ENCODE measurements at places on chromosomes 11 and 22.

DNA sequence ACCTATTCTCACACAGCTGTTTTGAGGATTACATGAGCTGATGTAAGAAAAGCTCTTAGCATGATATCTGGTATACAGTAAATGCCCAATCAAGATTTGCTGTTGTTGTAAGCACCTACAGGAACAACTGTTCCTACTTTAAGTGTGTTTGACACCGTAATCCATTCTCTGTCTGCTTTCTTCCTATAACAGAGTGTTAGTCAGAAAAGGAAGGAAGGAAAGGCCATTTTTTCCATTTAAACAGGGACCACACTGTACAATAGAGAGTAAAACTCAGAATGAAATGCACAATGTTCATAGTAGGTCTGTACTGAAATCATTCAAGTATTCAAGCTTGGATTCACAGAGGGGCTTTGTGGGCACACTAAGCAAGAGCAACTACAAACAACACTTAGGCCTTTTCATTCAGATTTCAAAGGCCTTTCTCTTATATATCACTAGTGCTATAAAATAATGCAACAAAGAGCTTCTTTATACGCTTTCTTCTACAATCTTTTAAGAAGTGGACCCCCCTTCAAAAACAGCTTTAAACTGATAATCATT is 21.5 kb downstream of the MTCH2 start:
- H3K36me3 ChIP-seq: peaks cover 44% of the 10 kb centered on the region
- no peak overlapping the region for H3K4me3 ChIP-seq
- no peak overlapping the region for H3K27ac ChIP-seq
- no peaks in the 10 kb centered on the region for H3K27me3 ChIP-seq

GRCh38 chr11:122666743-122667142 is 11.2 kb downstream of the UBASH3B start:
- peaks cover 19% of the 10 kb centered on the region for H3K27me3 ChIP-seq
- peaks cover 17% of the 10 kb centered on the region for H3K36me3 ChIP-seq
- H3K4me1 ChIP-seq: peaks cover 7% of the 10 kb centered on the region
- H3K27ac ChIP-seq: no peak overlapping the region

DNA sequence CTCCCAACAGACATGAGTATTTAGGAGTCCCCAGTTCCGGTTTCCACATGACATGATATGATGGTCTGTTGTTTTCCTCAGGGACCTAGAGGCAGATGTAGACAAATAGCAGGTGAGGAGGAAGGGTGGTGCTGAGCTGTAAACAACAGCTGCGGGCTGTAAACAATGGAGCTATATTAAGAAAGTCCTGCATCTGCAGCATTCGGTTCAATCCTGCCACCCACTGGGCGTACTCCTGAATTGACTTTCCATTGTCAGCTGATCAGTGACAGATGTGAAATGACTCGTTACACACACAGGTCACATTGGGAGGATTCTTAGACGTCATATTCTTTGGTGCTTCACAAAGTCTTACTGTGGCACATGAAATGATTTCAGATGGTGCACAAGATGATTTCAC is 26.8 kb upstream of the RAG1 start:
- H3K27me3 ChIP-seq: peaks cover 47% of the 10 kb centered on the region
- H3K36me3 ChIP-seq: no peaks in the 10 kb centered on the region
- ATAC-seq: peak; percentile 55
- no peaks in the 10 kb centered on the region for H3K4me1 ChIP-seq
- H3K27ac ChIP-seq: no peak overlapping the region

GRCh38 chr11:695288-695537 is 191 bp upstream of the DEAF1 start:
- H3K27me3 ChIP-seq: no peaks in the 10 kb centered on the region
- H3K4me1 ChIP-seq: peaks cover 52% of the 10 kb centered on the region
- ATAC-seq: no peak
- no peaks in the 10 kb centered on the region for H3K36me3 ChIP-seq
- H3K27ac ChIP-seq: peak overlapping the region; percentile 100

DNA sequence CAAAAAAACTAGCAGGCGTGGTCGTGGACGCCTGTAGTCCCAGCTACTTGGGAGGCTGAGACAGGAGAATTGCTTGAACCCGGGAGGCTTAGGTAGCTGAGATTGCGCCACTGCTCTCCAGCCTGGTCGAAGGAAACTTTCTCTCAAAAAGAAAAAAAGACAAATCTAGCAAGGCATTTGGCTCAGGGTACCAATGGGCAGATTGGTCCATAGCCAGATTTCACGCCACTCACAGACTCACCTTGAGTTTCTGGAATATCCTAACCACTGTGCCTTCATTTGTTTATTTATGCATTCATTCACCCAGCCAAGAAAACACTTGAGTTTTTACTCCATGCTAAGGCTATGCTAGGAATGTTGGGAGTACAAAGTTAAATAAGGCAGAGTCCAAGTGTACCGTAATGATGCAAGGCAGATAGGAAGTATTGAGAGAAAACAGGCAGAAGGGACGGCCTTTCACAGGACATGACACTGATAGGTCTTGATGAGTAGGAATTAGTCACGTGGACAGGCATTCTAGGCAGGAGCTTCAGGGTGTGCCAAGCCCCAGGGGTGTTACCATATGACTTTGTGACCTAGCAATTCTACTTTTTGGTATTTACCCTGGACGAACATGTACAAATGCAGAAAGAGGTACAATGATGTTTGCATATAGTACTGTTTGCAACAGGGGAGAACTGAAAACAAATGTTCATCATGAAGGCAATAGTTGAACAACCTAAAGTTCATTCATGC is 3.0 kb upstream of the PACSIN3 start:
- no peak overlapping the region for H3K4me3 ChIP-seq
- no peaks in the 10 kb centered on the region for H3K36me3 ChIP-seq
- peaks cover 29% of the 10 kb centered on the region for H3K27me3 ChIP-seq
- H3K27ac ChIP-seq: no peak overlapping the region
- H3K4me1 ChIP-seq: peaks cover 13% of the 10 kb centered on the region

GRCh38 chr11:134196756-134197155 is 27.0 kb downstream of the NCAPD3 start:
- no peaks in the 10 kb centered on the region for H3K27me3 ChIP-seq
- no peak overlapping the region for H3K27ac ChIP-seq
- H3K4me3 ChIP-seq: no peak overlapping the region
- no peak for ATAC-seq

GRCh38 chr22:36027935-36028645 is 534 bp downstream of the RBFOX2 start:
- ATAC-seq: peak; percentile 42
- H3K27me3 ChIP-seq: peaks cover 92% of the 10 kb centered on the region
- H3K4me1 ChIP-seq: peaks cover 13% of the 10 kb centered on the region

DNA sequence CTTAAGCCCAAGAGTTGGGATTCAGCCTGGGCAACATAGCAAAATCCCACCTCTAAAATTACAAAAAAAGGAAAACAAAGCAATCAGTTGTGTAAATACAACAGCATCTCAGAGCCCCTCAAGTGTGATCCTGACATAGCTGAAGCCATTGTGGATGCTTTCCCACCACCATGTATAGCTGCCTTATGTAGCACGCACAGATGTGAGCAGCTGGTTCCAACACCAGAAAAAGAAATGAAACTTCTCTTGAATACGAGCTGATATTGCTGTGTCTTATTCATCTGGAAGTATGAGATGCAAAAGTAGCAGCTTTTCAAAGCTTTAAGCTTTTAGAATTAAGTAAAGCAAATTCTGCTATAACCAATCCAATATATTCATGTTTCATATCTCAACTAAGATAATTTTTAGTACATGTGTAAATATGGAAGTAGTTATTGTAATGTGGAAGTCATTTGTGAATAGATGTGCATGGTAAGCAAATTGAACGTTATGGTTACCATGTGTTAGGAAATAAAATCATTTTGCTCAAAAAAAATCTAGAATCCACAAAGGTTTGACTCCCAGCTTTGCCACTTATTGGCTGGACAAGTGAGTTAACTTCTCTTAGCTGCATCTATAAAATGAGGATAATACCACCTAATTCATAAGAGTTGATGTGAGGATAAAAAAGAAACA is 63.2 kb downstream of the SGSM3 start:
- no peaks in the 10 kb centered on the region for H3K27me3 ChIP-seq
- H3K4me3 ChIP-seq: no peak overlapping the region
- H3K4me1 ChIP-seq: peaks cover 82% of the 10 kb centered on the region
- peak overlapping the region; percentile 76 for H3K27ac ChIP-seq
- ATAC-seq: no peak

GRCh38 chr22:44286646-44287045 is 26.1 kb downstream of the SHISAL1 start:
- H3K4me1 ChIP-seq: peaks cover under 1% of the 10 kb centered on the region
- H3K27me3 ChIP-seq: peaks cover 71% of the 10 kb centered on the region
- no peak overlapping the region for H3K27ac ChIP-seq
- no peak for ATAC-seq
- no peaks in the 10 kb centered on the region for H3K36me3 ChIP-seq

- H3K4me1 ChIP-seq: no peaks in the 10 kb centered on the region
- H3K27me3 ChIP-seq: peaks cover 34% of the 10 kb centered on the region
- H3K27ac ChIP-seq: no peak overlapping the region
- ATAC-seq: no peak
- no peaks in the 10 kb centered on the region for H3K36me3 ChIP-seq
Measured at GRCh38 chr22:48821346-48821690, 1006.4 kb downstream of the BRD1 start.

Data from stimulated activated memory B cell treated with anti-CD40 and anti-IgM and Interleukin-4, amounts not matched to agents 10 μg/mL and 1 μg/mL and 100 μg/mL, for 72 hours (primary cell).